Mesenchymal stem cell (in vitro differentiated cells and primary cell): ENCODE measurements at places on chromosomes 3 and 15.

DNA sequence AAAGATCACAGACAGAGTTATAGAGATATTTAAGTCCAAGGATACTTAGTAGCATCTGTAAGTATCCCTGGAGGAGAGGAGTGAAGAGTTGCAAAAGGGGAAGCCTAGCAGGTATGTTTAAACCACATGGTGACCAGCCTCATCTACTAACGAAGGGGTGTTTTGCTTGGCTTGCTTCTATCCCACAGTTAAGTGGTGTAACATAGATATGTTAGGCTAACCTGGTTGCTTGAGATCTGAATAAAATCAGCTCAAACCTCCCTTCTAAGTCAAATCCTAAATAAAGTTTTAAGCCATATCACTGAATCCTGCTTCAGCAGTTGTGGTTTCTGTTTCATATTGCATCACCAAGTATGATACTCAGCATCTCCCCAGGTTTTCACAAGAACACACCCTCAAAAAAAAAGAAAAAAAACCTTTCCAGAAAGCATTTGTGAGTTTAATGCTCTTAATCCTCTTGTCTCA is 880.2 kb downstream of the ROBO1 start:
- peak; percentile 49 for DNase-seq

- no peak for DNase-seq
Measured at GRCh38 chr3:184590795-184591194, 29.2 kb downstream of the EPHB3 start.

DNA sequence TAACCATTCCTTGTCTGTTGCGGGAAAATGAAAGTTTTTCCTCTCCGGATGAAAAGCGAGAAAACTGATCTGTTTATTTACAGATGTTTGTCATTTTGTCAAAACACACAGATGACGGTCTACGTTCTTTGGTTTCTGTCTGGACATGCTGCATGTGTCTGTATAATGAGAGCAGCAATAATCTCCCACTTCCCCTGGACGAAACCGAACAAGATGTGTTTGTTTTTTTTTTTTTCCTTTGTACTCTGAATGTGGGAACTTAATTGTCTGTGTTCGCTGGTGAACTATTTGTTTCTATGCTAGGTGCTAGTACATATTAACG is 33.6 kb downstream of the PTPRG start:
- DNase-seq: peak; percentile 15

- peak; percentile 90 for DNase-seq
Measured at GRCh38 chr15:75455424-75455981, 4.0 kb upstream of the SIN3A start.

GRCh38 chr3:122835590-122835989 is 40.7 kb downstream of the SLC49A4 start:
- no peak for DNase-seq

GRCh38 chr15:43274136-43274535 is 7.4 kb upstream of the TGM5 start:
- DNase-seq: no peak

DNA sequence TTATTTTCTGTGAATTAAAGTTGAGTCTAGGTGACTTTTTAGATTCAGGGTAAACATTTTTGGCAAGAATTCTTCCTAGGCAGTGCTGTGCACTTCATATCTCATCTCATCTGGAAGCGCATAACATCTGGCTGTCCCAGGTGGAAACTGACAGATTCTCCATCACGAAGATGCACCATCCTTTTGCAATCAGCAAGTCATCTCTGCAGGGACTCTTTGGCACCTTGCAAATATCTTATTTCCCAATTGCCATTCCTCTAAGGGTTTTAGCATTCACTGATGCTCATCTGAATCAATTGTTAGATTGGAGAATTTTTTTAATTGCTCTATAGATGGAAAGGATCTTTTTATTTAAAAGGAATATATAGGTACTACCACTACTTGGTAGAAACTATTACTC is 282.7 kb upstream of the ATP10A start:
- DNase-seq: no peak

DNA sequence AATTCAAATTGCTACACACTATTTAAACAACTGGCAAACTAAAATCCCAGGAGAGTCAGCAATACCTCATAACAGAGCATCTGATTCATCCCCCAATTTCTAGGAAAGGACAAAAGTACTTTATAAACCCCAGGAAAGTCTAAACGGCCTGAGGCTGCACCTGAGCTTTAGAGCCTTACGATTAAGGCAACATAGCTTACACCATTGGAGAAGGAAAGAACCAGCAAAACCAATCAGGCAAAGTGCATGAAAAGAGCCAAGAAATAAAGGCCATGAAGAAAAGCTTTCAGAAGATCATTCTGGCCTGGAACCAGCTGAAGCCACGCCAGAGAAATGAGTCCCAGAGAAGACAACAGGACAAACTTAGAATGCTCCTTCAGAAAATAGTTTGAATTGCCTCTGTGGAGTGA is 48.1 kb downstream of the PTPN9 start:
- peak; percentile 34 for DNase-seq

DNA sequence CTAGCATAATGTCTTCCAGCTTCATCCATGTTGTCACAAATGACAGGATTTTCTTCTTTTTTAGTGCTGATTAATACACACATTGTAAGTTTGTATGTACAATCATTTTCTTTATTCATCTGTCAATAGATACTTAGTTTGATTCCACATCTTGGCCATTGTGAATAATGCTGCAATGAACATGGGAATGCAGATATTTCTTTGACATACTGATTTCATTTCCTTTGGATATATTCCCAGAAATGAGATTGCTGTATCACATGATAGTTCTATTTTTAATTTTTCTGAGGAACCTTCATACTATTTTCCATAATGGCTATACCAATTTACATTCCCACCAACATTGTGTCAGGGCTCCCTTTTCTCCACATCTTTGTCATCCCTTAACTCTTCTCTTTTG is 117.9 kb downstream of the MEIS2 start:
- DNase-seq: no peak

DNA sequence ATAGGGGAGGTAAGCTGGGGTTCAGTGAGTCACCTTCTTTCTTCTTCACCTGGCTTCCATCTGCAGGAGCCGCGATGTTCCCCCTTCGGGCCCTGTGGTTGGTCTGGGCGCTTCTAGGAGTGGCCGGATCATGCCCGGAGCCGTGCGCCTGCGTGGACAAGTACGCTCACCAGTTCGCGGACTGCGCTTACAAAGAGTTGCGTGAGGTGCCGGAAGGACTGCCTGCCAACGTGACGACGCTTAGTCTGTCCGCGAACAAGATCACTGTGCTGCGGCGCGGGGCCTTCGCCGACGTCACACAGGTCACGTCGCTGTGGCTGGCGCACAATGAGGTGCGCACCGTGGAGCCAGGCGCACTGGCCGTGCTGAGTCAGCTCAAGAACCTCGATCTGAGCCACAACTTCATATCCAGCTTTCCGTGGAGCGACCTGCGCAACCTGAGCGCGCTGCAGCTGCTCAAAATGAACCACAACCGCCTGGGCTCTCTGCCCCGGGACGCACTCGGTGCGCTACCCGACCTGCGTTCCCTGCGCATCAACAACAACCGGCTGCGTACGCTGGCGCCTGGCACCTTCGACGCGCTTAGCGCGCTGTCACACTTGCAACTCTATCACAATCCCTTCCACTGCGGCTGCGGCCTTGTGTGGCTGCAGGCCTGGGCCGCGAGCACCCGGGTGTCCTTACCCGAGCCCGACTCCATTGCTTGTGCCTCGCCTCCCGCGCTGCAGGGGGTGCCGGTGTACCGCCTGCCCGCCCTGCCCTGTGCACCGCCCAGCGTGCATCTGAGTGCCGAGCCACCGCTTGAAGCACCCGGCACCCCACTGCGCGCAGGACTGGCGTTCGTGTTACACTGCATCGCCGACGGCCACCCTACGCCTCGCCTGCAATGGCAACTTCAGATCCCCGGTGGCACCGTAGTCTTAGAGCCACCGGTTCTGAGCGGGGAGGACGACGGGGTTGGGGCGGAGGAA is 2.6 kb downstream of the ISLR2 start:
- DNase-seq: no peak

DNA sequence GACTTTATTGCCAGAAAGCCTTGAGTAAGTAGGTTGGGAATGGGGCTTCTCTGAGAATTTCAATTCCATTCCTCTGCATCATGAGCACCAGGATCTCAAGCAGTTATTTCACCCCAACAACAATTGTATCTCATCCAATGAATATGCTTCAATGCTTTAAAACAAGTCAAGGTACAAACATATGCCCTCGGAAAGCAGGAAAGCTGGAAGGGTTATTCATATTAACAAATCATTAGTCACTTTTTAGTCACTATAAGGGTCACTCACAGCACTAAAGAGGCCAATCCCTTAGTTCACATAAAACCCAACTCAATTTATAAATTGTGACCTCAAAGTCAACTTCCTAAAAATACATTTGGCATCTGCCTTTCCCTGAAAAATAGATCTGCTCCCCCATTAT is 16.2 kb downstream of the MB21D2 start:
- DNase-seq: peak; percentile 78
